Retina (tissue), 1 donor: ENCODE measurements at places on chromosomes 13 and 19.

GRCh38 chr13:85710545-85710944 is 88.7 kb downstream of the SLITRK6 start:
- DNase-seq = no peak

- peak; percentile 86 for DNase-seq
Observed at GRCh38 chr19:35269438-35270117, 816 bp downstream of the USF2 start.

- no peak for DNase-seq
Observed at GRCh38 chr13:100231176-100231575, 142.3 kb downstream of the PCCA start.

DNA sequence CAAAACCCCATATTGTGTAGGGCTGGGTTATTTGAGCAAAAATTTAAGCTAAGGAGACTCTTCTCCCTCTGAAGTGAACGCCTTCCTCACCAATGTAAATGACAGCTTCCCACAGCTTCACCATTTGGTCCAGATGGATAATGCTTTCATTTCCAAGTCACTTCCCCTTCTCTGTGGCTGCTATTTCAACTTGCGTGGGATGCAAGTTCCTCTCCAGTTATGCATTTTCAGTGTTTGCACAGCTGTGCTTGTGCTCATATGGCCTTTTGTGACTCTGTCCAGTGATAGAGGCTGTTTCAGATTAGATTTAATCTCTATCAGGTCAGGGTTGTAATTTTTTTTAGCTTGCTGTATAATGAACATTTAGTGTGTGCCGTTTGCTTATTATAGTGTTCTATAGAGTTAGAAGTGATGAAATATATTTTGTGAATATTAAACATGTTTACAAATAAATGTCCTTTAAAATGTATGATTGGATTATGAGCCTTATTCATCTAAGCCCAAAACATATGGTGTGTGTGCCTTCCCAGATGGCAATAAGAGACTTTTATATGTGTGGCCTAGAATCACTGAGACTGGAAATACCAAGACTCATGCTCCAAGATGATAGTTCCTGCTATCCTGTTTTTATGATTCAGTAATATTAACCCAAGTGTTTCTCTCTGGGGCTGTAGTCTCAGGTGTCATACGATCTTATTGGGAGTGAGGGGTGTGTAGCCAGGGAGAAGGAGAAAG is 86.6 kb downstream of the TNFRSF19 start:
- DNase-seq = no peak

GRCh38 chr19:29062475-29063435 is 150.2 kb downstream of the UQCRFS1 start:
- DNase-seq = no peak

GRCh38 chr13:112985803-112986408 is 16.9 kb downstream of the MCF2L start:
- no peak for DNase-seq

DNA sequence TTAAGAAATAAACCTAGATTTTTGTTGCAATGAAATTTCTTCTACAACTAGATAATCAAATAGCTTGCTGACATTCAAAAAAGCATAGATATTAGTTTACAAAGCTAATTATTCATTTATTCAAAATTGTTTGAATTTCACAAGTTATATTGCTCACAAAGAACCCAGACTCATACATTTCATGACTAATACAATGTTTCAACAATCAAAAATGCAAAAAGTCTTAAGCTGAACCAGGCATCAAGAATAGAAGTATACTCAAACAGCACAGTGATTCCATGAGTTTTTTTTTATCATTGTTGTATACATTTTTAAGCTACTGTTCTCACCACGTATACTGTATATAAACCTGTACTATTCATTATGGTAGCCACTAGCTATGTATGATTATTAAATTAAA is 51.0 kb downstream of the DIAPH3 start:
- DNase-seq = no peak

DNA sequence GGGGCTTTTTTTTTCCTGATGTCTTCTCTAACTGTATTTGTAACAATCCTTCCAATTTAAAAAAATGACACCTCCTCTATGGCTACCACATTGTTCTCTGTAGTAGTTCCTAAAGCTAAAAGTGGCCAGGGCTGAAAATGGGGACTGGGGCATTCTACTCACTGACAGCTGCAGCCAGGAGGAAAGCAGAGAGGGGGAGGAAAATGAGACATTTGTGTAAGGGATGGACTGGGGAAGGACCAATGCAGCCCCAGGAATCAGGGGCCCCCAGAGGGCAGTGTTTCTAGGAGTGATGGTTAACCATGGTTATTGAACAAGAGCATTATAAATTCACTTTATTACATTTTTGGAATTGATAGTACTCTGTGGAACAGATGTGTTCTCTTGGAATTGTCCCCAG is 34.3 kb upstream of the C1QTNF9 start:
- no peak for DNase-seq

DNA sequence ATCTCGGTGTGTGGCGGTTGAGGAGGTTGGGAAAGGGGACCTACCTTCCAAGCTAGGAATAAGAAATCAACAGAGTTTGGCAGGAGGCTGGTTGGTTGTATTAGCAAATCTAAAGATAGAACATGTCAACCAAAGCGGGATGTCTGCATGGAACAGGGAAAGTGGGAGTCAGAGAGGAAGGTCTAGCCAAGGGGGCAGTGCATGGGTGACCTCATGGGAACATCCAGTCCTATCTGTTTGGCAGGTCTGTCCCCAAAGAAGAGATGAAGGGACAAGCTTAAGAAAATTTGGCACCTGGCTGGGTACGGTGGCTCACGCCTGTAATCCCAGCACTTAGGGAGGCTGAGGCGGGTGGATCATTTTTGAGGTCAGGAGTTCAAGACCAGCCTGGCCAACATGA is 118.7 kb upstream of the TSC22D1 start:
- DNase-seq = no peak

DNA sequence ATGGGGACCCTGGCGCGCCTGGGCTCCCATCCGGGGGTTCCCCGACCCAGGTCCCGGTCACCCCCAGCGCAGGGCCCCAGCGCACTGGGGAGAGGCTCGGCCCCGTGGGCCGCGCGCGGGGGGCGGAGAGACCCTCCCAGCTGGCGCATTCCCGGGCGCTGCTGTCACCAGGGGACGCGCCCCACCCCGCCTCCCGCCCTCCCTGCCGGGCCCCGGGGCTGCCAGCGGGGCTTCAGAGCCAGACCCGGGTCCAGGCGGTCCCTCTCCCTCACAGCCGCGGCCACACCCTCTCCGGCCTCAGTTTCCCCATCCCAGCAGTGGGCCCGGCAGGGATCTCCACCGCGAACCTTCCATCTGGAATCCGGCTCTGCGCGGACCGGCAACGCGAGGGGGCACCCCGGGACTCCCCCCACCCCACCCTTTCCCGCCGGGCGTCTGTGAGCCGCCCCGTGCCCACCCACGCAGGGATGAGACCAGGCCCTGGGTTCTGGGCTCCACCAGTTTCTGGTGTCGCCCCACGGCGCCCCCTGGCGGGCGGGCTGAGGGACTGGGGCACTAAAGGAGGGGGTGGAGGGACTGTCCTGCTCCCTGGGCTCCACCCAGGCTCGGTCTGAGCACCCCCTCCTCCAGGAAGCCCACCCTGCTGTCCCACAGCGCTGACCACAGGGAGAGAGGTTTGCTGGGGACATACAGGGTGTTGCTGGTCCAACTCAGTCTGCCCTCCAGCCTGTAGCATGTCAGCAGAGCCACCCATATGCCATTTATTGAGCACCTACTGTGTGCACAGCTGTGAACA is 878 bp upstream of the ADAMTSL5 start:
- no peak for DNase-seq
